ENCODE measurements at places on chromosomes 5 and 9.

DNA sequence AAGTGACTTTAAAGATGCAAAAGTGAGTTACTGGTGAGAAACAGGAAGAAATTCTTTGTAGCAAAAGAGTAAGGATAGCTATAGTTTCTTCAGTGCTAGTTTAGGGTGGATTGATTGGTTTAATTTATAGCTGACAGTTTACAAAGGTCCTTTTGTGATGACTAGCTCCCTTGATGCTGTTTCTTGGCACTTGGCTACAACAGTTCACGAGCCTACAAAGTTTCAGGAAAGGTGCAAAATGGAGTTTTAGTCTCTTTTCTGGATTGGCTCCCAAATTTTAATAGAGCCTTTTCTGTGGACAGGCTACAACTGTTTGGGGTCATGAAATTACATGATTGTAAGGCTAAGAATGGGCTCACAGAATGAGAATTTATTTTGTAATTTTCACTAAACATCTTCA, 40.9 kb upstream of the BNIP1 start:
- DNase-seq: peak; percentile 21

GRCh38 chr5:174532455-174533453, 191.6 kb upstream of the MSX2 start:
- DNase-seq: no peak

DNA sequence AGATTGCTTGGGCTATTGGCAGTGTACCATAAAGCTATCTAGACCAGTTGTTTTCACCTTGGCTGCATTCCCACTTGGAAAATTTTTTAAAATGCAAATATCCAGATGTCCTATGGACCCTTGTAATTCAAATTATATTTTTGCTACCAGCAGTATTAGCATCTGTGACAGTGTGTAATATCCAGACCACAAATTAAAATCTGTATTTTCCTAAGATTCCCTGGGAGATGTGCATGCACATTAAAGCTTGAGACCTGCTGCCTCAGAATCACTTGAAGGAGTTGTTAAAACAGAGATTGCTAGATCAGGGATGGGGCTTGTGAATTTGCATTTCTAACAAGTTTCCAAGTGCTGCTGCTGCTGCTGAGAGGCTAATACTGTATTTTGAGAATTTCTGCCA, 381.2 kb upstream of the PDE4D start:
- no peak for DNase-seq

DNA sequence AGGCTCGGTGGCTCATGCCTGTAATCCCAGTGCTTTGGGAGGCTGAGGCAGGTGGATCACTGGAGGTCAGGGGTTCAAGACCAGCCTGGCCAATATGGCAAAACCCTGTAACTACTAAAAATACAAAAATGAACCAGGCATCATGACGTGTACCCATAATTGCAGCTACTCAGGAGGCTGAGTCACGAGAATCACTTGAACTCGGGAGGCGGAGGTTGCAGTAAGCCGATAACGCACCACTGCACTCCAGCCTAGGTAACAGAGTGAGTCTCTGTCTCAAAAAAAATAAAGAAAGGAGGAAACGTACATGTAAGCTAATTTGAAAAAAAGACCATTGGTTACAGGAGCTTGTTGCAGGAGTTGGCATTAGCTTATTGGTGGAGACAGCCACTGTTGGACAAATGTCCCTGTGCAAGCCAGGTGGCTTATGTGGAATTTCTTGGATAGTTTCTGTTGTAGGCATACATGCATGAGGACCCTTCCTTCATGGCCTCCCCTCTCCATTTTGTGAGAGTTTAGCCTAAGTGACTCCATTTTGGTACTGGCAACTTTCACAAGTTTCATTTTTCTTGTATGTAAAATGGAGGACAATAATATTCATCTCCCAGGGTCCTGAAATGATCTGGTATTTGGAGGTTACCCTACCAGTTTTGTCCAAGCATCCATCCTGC, 16.8 kb upstream of the RAB14 start:
- DNase-seq: no peak

DNA sequence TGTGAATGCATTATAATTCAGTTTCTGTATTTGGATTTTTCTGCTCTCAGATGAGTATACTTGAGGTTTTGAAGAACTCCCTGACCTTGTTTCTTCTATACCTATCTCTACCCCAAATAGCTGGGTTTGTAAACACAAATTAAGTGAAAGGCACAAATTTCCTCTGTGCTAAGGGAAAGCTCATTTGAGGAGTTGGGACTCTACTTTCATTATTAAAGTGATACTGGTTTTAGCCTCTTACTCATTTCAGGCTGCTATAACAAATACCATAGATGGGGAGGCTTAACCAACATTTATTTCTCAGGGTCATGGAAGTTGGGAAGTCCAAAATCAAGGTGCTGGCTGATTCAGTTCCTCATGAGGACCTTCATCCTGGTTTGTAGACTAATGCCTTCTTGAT, 97.2 kb upstream of the ANKH start:
- no peak for DNase-seq

- no peak for DNase-seq
Measured at GRCh38 chr5:5792106-5792505, 369.6 kb downstream of the ICE1 start.

DNA sequence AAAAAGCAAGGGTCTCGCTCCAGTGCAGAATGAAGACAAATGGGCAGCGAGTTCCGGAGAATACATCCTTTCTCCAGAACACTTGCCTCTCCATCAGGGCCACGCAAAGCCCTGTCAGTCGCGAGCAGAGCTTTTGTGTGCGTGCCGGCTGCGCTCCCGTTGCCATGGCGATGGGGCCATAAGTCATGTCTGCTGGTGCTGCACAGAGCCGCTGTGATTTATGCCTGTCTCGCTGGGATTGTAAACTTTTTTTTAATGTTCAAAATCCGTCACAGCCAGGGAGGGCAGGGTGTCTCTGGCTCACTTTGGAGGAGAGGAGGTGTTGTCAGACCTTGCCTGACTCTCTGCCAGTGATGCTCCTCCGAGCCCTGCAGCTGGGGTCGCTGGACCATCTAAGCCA, 272.7 kb downstream of the TRIM32 start:
- DNase-seq: peak; percentile 23

GRCh38 chr5:73443829-73444498, 4.6 kb downstream of the FOXD1 start:
- DNase-seq: no peak

DNA sequence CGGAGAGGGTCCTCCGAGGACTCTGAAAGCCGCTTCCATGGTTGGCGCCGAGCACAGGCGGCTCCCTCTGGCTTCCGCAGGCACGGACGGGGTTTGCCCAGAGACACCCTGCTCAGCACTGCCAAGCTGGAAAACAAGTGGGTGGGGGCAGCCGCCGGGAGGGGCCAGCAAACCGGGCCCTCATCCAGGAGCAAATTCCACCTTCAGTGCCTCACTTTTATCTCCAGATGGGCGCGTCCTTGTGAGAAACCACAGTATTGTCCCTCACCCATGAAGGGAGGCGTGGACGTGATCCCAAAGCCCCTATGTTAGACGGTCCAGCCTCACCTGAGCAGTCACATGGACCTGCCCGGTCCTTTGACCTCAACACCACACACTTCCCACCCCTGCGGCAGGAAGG, 29.0 kb downstream of the MED10 start:
- DNase-seq: no peak

GRCh38 chr5:117652958-117653280, 1078.3 kb upstream of the SEMA6A start:
- no peak for DNase-seq

DNA sequence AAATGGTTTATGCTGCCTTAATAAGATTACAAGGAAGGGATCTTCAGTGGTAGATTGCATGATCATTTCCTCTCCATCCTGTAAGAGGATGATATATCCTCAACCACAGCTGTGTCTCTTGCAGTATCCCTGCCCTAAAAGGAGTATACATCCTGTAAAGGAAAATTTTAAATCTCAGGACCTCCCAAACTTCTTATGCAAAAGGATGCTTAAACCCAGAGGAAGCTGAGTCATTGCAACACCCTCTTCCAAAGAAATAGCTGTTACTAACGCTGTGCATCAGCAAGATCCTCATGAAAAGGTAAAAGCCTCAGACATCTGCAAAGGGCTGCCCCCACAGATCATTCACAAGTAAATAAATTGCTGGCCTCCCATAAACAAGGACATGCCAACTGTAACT, 599.0 kb downstream of the PRELID2 start:
- no peak for DNase-seq

DNA sequence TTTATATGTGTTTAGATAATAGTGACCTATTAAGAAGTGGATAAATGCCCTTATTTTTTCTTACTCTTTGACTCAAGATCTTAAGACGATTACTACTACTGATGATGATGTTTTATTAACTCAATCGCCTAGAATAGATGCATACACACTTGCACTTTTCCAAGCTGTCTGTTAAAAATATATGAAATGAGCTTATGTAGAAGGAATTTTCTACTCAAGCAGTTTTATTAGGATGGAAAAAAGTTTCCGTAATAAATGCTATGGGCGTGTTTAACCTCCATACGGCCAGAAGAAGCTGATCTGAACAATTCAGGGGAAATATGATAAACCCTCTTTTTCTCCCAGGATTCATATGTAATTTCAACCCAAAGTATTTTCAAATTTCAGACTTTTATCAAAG, 455.7 kb upstream of the MPDZ start:
- DNase-seq: no peak

DNA sequence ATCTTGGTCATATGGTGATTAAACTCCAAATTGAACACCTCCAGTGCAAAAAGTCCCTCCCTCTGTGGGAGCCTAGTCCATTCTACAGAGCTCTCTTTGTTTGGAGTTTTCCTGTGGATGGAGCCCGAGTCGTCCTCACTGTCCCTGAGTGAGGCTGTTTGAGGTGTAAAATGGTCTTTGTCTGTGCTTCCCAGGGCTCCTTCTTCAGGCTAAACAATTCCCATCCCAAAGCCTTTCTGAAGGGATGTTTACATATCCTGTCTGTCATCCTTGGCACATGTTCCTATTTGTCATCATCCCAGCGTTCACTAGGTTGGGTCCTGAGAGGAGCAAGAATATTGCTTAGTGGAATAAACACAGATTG, 68.9 kb downstream of the COL27A1 start:
- no peak for DNase-seq

- no peak for DNase-seq
Measured at GRCh38 chr5:140556438-140556837, 835 bp downstream of the SRA1 start.

GRCh38 chr5:149030838-149031397, 31.9 kb downstream of the SH3TC2 start:
- no peak for DNase-seq

GRCh38 chr5:83265318-83265717, 188.0 kb downstream of the XRCC4 start:
- no peak for DNase-seq

DNA sequence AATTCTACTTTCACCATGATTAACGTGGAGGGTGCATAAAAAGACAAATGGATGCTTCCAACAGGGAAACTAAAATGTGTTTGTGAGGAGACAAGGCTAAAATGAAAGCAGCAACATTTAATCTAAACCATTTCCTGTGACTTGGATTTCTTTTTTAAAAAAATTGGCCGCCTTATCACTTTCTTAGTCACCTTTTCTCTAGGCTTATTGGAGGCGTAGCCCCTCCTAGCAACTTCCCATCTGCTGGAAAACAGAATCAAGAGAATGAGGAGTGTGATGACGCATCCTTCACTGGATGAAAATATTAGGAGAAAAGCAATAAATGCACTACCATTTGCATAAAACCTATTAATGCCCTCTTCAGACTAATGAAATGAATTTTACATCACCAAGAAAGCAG, 791 bp upstream of the GPR150 start:
- DNase-seq: no peak

GRCh38 chr5:116037236-116037822, 5.1 kb downstream of the ARL14EPL start:
- DNase-seq: no peak

DNA sequence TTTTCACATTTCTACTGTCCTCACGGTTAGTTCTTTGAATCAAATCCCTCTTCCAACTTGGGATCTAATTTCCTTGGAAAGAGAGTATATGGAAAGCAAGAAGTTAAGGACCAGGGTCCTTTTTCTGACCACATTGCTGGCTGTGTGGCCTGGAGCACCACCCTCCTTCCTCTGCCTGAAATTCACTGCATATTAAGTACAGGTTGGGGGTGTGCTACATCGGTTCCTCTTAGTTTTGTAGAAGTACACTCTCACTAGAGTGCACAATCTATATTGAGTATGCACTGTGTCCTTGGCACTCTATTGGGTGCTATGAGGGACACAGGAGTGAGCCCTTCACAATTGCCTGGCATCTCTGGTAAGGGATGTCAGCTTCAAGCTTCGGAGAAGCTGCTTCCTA, 53.8 kb upstream of the KLF9 start:
- no peak for DNase-seq

DNA sequence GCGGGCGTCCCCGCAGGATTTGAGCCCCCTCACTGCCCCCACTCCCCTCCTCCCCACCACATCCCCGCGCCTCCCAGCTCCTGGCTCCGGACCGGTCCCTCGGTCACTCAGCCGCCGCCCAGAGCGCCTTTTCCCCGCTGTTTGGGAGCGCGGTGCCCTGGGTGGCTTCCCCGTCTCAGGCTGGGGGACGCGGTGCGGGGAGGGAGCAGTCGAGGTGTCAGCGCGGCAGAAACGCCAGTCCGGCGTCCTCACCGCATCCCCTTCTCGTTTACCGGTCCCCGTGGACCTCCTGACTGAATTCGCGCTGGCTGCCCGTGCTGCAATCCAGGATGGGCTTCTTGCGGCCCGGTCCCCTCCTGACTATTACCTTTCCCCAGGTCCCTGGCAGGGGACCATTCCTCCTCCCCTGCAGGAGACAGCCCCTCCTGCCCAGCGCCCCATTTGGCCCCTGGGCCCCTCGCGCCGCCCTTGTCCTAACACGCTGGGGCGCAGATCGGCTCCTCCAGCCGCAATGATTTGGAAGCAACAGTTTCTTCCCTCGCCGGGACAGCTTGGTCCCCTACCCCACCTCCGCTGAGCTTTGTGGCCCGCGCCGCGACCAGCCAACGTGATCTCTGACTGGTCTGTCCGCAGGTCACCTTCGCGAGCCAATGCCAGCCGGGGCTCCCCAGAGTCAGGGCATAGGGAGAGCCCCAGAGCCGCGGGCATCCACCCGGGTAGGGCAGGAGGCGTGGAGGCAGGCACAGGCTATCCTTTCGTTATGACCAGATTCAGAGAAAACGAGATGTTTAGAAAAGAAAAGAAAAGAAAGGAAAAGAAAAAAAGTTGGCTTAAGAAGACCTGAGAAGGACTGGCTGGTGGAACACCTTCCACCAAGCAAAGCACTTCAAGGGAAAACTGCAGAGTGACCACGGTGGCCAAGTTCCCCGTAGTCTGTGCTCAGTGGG, 1.2 kb downstream of the ANKRD33B start:
- no peak for DNase-seq

- no peak for DNase-seq
Measured at GRCh38 chr5:89241186-89241585, 358.2 kb upstream of the MEF2C start.

- no peak for DNase-seq
Measured at GRCh38 chr5:168426007-168426863, 60.0 kb upstream of the RARS1 start.

Data from globus pallidus (tissue), 1 donor.